Stimulated activated CD8-positive, alpha-beta memory T cell treated with anti-CD3 and anti-CD28 coated beads, Interleukin-2, amount 100 ng/mL, for 48 hours (primary cell): ENCODE measurements at places on chromosomes 1 and 21.

- DNase-seq: no peak
Observed at GRCh38 chr1:109803901-109804331, 40.2 kb upstream of the EPS8L3 start.

DNA sequence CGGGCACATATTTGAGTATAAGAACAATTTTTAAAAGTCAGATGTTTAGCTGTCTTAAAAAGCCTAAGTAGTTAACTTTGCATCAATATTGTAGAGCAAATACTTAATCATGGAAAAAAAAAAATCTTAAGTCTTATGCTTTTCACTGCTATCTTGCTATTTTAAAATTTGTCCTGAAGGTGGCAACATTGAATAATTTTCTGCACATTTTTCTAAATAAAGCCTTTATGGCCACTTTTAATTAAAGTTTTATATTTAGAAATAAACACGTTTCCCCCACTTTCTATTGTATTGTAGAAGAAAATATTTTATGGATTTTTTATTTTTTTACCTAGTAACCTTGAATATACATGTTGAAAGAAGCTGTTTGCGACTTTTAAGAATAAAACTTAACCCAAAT lies 198.8 kb downstream of the AMY1C start:
- no peak for DNase-seq

GRCh38 chr21:32114419-32115035 lies 164.3 kb downstream of the MIS18A start:
- no peak for DNase-seq

- no peak for DNase-seq
Observed at GRCh38 chr1:82927753-82928152, 1071.2 kb downstream of the TTLL7 start.

DNA sequence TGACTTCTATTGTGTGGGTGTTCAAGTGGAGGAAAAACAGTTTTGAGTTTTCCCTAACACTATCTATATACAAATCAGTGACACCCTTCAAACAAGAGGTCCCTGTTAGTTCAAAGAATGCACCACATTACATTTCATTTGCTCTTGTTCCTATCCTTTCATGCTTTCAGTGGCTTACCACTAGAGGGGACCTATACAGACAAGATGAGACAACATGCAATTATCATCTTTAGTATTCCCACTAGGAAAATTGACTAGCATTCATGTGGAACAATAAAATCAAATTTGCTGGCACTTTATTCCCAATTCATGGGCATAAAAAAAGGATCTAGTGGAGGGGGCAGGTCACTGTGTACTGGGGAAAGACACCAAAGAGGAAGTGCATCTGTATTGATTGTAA lies 13.3 kb upstream of the SIPA1L2 start:
- no peak for DNase-seq
